ENCODE measurements at places on chromosomes 16 and 17. TPM values are rescaled to one million over a fixed set of nuclear protein-coding genes. Genes with fewer than 3 reads are reported as not detected.

DNA sequence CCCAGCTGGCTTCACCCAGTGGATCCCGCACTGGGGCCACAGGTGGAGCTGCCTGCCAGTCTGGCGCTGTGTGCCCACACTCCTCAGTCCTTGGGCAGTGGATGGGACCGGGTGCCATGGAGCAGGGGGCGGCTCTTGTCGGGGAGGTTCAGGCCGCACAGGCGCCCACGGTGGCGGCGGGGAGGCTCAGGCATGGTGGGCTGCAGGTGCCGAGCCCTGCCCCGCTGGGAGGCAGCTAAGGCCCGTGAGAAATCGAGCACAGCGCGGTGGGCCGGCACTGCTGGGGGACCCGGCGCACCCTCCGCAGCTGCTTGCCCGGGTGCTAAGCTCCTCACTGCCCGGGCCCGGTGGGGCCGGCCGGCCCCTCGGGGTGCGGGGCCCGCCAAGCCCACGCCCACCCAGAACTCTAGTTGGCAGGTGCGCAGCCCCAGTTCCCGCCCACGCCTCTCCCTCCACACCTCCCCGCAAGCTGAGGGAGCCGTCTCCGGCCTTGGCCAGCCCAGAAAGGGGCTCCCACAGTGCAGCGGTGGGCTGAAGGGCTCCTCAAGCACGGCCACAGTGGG, 26.6 kb downstream of the CCDC42 start:
- DNase-seq: no peak

GRCh38 chr17:66910651-66911285, 53.7 kb upstream of the CACNG4 start:
- DNase-seq: no peak

- peak; percentile 77 for DNase-seq
Measured at GRCh38 chr16:8878523-8878911, 3.6 kb upstream of the LITAFD start.

DNA sequence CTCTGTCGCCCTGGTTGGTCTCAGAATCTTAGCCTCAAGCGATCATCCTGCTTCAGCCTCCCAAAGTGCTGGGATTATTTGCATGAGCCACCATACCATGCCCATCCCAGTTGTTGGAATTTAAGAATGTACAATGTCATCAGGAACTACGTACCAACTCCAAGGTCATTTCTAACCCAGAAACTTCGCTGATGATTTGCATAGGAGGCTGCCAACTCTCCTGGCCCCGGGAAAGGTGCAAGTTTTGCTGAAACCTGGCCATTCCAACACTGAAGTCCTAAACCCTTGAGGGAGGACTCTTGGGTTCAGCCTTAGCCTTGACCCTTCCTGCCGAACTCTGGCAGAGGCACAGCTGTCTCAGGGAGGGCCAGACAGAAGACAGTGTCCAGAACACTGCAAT, 2.9 kb upstream of the KIFC3 start:
- DNase-seq: no peak

GRCh38 chr16:69423189-69423588, 1.2 kb upstream of the CYB5B start:
- no peak for DNase-seq

The SPATA32 gene
- not detected for total RNA-seq

The ATAD5 gene
- total RNA-seq: 4.2 TPM

The ITGAX gene
- not detected for total RNA-seq

The PDE6G gene
- total RNA-seq: not detected

The CDYL2 gene
- 8.5 TPM for total RNA-seq

All from PC-3 (cell line).